NCI-H446 (cell line): ENCODE measurements at places on chromosomes 4 and X.

- no peak for DNase-seq
Observed at GRCh38 chr4:145907812-145908211, 30.8 kb downstream of the ZNF827 start.

GRCh38 chr4:105102016-105102415, 44.7 kb upstream of the TET2 start:
- DNase-seq = no peak

GRCh38 chr4:185145572-185145971, 2.5 kb downstream of the SLC25A4 start:
- DNase-seq = no peak

GRCh38 chrX:22095286-22095685, 63.2 kb downstream of the PHEX start:
- DNase-seq = peak; percentile 58

DNA sequence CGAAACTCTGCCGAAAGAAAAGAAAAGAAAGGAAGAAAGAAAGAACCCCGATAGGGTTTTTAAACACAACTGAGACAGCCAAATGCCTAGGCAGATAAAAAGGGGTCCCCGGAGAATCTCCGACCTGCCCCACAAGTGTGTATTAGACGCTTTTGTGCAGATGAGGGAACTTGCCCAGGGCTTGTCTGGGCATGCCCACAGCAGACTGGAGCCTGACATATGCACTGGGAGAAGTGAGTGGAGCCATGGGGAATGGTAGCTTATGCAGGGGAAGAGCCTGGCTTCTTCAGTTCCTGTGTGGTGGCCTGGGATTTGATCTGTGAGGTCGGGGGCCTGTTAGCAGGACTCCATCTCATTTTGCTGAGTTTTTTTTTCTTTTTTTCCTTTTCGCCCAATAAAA, 199.0 kb downstream of the GPC3 start:
- DNase-seq = no peak

- no peak for DNase-seq
Observed at GRCh38 chr4:168811207-168811606, 198.8 kb downstream of the CBR4 start.

GRCh38 chr4:88792821-88793220, 95.2 kb upstream of the NAP1L5 start:
- no peak for DNase-seq

DNA sequence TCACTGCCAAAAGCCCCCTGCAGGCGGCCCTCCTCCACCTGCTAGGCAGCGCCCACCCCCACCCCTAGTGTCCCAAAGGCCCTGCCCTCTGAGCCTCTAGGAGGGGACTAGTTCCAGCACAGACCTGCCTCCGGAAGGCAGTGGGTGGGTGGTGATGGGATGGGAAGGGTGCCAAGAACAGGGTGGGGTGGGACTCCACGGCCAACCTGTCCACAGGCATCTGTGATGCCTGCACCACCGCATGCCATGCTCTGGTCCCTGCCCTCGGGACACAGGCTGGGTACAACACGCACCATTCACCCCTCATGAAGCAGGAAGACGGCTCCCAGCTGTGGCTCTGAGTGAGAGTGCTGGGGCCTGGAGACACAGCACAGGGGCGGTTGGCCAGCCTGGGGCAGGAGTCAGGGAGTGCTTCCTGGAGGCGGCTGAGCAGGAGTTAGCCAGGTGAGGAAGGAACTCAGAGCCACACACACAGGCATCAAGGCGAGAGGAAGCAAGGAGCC, 243.1 kb upstream of the PSAPL1 start:
- DNase-seq = no peak

DNA sequence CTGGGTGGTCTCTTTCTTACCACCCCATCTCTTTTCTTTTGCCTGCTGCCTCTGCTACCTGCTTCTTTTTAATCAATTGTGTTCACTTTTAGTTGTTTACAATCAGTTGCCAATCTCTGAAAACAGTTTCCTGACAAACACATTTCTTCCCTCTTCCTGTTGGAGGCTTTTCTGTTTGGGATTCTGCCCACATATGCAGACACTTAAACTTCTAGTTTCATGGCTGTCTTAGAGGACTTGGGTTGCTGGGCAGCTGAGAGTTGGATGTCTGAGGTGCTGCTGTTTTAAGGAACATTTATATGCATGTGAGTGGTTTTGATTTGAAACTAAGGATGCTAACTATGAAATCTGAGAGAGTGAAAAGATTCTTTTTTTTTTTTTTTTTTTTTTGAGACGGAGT, 112.3 kb upstream of the LIMCH1 start:
- no peak for DNase-seq

DNA sequence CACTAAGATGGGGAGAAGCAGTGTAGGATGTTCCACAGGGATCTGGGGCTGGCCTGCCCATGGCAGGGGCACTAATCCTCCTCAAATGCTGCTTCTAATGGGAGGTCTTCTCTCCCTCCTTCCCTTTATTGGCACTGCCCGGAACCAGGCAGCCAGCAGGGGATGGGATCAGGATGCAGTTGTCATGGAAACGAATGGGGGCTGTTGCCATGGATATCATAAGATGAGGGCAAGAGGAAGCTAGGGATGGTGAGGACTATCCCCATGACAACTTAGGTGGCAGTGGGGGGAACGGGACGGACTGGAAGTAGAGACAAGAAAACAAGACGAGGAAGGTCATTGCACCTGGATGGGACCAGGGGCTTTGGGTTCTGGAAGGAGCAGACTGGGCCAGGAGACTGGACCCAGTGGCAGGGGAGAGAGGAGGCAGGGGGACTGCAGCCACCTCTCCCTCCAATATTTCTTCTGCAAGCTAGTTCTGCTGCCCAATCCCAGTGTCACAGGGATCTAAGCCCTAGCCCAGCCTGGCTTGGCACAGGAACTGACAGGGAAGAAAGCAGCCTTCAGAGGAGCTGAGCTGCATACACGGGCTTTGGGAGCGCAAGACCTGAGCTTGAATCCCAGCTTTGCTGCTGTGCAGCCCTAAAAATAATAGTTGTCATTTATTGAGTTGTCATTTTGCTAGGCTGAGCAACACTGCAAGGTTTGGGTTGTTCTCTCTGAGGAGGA, 19.0 kb downstream of the IQSEC2 start:
- no peak for DNase-seq

DNA sequence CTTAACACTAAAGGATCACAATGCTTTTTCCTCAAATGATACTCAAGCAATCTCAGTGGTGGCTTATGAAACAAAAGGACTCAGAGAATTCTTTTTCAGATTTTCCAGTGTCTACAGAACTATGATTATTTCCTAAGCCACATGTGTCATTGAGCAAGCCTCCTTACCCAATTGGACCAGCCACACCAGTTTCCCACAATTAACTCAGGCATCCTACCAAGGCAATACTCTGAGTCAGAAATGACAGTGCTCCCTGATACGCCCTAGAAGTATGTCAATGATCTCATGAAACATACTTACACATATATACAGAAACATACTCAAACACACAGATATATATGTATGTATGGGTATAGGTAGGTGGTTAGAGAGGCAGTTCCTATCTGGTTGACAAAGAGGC, 4.8 kb downstream of the ADAMTS3 start:
- no peak for DNase-seq

DNA sequence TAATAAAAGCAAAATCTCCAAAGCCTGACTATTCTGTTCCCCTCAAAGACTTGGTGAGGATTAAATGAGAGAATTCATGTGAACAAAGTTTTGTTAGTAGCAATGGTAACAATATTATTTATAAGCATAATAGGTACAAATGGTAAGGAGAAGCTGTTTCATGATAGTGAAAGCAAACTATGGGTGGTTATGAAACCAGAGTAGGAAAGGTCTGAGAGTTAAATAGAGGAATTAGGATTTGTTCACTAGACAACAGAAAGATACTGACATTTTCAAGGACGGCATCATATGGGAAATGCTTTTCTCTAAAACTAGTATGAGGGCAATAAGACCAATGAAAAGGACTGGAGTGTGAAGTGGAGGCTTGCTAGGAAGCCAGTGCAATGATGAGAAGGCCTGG, 128.6 kb upstream of the FTHL17 start:
- no peak for DNase-seq

DNA sequence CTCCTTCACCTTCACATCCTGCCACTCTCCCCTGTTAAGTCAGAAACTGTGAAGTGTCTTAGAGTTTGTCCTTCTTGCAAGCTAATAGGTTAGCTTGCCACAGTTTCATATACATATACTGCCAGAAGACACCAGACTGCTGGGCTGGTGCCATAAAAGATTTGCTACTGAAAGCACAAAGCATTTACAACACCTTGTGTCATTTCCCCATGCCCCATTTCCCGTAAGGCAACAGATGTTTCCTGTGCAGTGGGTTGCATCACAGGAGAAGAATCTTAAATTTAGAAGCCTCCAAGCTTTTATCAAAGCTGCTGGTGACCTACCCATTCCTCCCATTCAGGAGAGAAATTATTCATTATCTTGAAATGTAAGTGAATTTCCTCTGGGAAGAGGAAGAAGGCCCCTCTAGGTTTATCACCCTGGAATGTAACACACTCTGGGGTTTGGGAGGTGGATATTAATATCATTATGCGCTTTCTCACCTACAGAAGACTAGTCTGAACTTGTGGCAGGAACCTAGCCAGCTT, 34.5 kb upstream of the RAB33B start:
- DNase-seq = no peak

DNA sequence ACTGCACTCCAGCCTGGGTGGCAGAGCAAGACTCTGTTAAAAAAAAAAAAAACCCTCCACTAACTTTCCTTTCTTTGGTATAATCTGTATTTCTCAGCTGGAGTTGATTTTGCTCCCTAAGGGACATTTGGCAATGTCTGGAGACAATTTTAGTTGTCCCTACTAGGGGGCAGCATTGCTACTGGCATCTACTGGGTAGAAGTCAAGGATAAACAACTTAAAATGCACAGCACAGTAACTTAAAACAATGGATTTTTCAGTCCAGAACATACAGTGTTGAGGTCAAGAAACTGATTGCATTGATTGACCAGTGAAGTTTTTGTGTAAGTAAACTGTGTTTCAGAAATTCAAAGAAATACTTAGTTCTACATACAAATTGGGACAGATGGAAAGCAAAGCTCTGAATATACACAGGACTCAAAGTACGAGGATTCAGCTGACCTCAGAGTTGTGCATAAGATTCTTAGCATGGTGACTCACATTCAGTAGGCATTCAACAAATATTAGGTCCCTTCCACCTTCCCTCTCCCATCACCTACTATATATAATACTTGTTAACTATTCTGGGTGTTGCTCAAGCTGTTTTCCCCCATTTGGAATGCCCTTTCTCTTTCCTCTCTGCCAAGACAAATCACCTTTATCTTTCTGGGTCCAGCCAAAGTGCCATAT, 8.8 kb downstream of the DDX53 start:
- peak; percentile 6 for DNase-seq

DNA sequence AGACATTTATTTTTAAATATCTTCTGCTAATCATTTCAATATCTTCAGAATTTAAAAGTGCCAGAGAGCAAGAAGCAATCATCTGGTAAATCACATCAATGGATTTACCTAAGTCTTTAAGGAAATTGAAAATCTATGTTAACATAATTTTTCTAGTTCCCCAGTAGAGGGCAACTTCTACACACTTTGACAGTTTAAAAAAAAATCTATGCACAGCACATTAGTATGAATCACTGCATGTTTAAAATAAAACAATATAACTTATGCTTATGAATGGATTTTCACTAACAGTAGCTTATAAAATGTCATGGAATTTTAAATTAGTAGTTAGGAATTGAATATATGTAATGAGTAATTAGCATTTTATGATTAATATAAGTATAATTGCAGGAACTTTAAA, 126.5 kb downstream of the REELD1 start:
- peak; percentile 19 for DNase-seq

DNA sequence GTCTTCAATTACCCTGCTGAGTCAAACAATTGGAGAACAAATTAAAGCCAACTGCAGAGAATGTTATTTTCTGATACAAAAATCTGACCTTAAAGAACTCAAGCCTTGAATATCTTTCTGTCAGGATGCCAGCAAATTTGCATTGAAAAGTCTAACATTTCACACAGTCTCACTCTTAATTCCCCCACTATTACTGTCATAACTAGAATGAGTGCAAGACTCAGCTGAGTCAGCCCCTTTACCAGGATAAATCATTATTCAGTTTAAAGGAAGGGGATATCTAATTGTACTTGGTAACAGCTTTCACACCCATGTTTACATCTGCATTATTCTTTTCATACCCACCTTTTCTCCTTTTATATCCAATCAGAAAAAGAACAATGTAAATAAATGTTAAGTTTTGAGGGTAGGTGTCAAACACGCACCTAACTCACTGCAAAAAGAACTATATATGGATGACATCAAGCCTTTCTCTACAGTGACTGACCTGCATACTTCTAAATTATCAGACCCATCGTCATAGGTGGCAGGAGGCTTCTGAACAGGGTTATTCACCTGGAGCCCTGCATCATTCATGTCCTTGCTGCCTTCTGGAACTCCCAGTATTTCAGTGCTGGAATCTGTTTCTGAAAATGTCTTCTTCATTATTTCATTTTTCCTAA, 117.4 kb downstream of the TMA16 start:
- DNase-seq = no peak

GRCh38 chr4:150572704-150573504, 9.0 kb upstream of the MAB21L2 start:
- DNase-seq = no peak

DNA sequence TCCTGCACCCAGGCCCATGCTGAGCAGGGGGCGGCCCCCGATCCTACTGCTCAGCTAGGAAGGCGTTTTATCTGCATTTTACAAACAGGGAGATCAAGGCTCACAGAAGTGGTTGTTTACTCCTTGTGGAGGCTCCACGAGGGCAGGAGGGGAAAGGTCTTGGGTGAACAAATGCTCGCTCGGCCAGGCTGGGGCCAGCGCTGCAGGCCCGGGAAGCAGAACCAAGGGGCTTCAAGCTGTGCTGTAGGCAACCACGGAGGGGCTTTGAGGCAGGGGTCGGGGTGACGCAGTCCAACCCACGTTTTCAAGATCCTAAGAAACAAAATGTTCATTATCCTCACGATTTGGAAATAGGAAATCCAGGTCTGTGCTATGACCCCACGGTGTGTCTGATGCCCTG, 125.8 kb downstream of the HMX1 start:
- no peak for DNase-seq

DNA sequence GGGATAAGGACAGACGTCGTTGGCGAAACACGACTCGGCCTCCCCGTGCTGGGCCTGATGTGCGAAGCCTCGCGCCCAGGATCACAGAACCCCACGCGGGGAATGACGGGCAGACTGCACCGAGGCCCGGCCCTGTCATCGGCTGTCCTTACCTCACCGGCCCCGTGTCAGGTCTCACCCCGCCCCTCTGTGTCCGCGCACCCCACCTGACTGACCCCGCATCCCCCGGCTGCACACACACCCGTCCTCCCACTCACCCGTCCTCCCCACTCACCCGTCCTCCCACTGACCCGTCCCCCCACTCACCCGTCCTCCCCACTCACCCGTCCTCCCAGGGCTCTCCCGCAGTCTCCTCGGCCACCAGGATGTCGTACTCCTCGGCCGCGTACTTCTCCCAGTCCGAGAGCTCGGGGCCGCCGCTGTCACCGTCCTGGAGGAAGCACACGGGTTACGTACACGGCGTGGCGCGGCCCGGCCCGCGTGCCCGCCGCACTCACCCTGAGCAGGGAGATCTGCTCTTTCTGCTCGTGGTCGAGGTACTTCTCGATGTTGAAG, 19.8 kb upstream of the GTPBP6 start:
- no peak for DNase-seq
